ENCODE measurements at places on chromosomes 1 and 21.

GRCh38 chr1:235675152-235675890, 25.7 kb upstream of the GNG4 start:
- DNase-seq, result no peak

DNA sequence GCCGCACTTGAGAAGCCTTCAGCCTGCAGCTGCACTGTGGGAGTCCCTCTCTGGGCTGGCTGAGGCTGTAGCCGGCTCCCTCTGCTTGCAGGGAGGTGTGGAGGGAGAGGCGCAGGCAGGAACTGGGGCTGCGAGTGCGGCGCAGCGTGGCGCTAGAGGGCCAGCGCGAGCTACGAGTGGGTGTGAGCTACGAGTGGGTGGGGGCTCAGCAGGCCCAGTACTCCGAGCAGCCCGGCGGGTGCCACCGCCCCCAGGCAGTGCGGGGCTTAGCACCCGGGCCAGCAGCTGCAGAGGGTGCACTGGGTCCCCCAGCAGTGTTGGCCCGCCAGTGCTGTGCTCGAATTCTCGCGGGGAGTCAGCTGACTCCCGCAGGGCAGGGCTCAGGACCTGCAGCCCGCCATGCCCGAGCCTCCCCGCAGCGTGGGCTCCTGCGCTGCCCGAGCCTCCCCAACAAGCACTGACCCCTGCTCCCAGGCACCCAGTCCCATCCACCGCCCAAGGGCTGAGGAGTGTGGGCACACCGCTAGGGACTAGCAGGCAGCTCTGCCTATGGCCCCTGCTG, 1620.1 kb downstream of the BRINP3 start:
- DNase-seq, result no peak

GRCh38 chr1:211329764-211330201, 3.1 kb downstream of the TRAF5 start:
- DNase-seq, result no peak

GRCh38 chr1:158087320-158087927, 93.3 kb upstream of the CD1D start:
- DNase-seq, result peak; percentile 41

DNA sequence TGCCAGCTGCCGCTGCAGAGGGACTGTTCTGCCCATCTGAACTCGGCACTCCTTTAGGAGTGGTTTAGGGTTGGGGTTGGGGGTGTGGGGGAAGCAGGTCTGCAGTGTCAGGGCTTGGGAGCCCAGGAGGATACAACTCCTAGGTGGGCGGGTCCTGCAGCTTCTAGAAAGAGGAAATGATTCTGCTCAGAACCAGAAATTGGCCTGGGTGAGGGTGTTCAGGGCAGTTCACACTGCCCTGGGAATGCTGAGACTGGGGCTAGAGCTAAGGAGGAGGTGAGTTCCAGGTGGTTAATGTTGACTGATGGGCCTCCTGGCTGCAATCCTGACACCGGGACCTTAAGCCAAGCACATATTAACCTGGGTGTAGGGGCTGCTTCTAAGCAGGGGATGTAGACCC, 4.8 kb upstream of the SLC26A9 start:
- DNase-seq, result no peak
